ENCODE measurements at places on chromosomes 4 and X.
A peak's percentile ranks its signal among the peaks of the same experiment; 100 is the strongest.

GRCh38 chr4:150072471-150072870, 5.8 kb upstream of the DCLK2 start:
- no peak for DNase-seq

DNA sequence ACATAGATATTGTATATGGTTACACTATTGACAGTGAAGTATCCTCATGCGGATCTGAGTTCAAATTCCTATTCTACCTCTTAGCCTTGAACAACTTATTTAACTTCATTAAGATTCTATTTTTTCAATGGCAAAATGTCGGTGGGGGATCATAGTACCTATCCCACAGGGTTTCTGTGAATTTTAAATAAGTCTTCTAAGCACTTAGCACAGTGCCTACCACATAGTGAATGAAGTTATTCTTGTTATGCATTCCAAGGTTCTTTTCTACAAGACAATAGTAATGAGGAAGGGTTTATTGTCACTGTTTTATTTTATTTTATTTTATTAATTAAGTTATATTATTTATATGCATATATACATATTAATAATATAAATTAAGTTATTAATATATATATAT, 8.8 kb upstream of the ENAM start:
- DNase-seq = no peak

DNA sequence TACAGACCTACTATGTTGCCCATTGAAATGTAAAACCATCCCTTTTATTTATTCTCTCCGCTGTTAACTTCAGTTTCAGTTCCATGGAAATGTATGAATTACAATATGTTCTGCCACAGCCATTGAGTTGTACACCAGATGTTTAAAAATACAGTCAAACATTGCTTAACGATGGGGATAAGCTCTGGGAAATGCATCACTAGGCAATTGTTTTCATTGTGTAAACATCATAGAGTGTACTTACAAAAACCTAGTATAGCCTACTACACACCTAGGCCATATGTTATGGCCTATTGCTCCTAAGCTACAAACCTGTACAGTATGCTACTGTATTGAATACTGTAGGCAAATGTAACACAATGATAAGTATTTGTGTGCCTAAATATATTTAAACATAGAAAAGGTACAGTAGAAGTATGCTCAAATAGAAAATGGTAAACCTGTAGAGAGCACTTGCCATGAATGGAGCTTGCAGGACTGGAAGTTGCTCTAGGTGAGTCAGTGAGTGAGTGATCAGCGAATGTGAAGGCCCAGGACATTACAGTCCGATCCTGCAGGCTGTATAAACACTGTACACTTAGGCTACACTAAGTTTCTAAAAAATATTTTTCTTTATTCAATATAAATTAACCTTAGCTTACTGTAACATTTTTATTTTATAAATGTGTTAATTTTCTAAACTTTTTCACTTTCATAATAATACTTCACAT, 2.7 kb upstream of the PF4V1 start:
- no peak for DNase-seq

- no peak for DNase-seq
Observed at GRCh38 chr4:158065176-158065575, 107.6 kb downstream of the GASK1B start.

DNA sequence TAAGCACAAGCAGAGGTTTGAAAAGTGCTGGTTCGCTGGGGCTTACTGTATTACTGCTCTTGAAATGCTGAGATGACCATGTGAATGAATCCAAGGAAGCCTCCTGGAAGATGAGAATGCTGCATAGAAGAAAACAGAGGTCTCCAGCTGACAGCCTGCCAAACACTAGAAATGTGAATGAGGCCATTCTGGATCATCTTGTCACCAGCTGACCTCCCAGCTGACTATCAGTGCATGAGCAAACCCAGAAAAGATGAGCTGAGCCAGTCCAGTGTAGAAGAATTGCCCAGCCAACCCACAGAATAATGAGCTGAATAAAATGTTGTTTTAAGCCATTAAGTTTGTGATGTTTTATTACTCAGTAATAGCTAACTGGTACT, 49.1 kb upstream of the DYNLT3 start:
- DNase-seq = no peak

DNA sequence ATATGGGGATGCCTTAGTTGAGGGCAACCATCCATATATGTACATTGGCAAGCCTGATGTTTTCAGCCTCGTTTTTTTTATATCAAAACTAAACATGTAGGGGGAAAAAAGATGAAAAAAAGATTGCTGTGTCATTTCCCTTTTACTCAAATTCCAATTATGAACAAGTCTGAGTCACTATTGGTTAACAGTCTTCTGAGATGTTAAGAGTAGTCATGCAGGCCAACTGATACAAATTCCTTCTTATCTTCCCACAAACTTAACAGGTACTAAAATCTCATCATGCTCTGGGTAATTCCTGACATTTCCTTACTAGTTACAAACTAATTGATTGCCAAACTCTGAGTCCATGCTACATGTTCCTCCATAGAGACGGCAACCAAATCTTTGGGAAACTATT, 222.1 kb downstream of the FRMPD4 start:
- DNase-seq = no peak

DNA sequence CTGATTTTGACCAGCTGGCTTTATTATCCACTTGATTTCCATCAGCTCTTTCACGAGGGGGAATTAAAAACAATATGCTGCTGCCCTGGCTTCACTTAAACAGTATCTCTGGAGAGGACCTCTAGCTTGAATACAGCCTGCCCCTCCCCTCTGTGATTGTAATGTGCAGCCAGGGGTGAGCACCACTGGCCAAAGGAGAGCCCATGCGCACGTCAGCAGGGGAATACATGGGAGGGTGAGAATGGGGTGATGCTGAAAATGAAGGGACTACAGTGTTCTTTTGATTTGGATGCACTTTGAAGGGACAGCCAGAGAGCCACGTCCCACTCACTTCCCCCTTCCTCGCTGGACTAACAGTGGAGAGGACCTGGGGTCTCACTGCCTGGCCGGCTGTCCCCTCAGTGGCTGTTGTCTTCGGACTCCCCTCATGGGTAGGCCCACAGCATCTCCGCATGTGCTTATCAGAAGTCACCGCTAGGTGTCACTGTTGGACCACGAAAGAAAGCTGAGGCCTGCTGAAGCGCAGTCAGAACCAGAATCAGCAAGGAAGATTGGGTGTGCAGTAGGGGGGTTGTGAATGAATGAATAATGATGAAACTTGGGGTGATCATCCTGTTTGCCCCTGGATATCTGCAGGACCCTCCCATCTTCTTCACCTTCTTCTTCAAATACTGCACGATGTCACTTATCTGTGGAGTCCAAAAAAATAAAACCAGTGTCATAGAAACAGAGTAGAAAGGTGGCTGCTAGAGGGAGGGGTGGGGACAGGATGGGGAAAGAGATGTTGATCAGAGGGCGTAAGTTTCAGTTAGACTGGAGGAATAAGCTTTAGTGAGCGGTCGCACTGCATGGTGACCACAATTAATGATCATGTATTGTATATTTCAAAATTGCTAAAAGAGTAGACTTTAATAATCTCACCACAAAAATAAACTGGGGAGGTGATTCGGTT, 32.8 kb downstream of the CLCN4 start:
- DNase-seq = peak; percentile 47

All from activated CD4-positive, alpha-beta T cell treated with anti-CD3 and anti-CD28 coated beads for 1 hour (primary cell).